ENCODE measurements at places on chromosomes 4 and X. TPM values are rescaled to one million over a fixed set of nuclear protein-coding genes. Genes with fewer than 3 reads are reported as not detected.

The GCNA gene
- total RNA-seq: 5.3 TPM

The CT55 gene
- not detected for total RNA-seq

The OTUD6A gene
- total RNA-seq: not detected

GRCh38 chr4:142535009-142535408 is 311.1 kb downstream of the INPP4B start:
- DNase-seq: no peak

DNA sequence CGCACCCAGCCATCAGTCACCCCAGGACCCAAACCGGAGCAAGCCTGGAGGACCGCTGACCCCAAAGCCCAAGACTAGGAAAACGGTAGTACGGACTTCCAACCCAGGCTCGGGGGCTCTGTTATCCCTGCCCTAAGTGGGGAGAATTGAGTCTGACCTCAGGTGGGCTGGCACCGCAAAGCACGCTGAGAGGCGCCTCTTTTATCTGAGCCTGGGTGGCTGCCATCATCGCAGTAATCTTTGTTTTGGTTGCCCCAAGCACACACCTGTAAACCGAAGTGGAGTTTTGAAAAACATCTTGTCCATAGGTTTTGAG is 894 bp upstream of the SH3RF1 start:
- DNase-seq: no peak

DNA sequence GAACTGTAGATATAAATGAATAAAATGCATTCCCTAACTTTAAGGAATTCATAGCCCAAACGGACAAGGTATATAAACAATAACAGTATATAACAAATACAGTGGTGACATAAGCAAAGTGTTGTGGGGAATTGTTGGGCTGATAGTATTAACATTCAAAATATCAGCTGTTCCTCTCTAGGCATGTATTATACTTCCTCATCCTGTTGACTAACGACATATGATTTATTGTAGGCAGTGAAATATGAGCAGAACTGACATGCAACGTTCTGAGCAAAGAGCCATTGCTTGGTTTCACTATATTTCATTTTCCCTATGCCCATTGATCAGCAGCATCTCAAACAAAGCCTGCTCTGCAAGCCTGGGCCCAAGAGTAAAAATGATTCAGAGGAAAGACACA is 143.9 kb downstream of the PTCHD1 start:
- peak; percentile 7 for DNase-seq

DNA sequence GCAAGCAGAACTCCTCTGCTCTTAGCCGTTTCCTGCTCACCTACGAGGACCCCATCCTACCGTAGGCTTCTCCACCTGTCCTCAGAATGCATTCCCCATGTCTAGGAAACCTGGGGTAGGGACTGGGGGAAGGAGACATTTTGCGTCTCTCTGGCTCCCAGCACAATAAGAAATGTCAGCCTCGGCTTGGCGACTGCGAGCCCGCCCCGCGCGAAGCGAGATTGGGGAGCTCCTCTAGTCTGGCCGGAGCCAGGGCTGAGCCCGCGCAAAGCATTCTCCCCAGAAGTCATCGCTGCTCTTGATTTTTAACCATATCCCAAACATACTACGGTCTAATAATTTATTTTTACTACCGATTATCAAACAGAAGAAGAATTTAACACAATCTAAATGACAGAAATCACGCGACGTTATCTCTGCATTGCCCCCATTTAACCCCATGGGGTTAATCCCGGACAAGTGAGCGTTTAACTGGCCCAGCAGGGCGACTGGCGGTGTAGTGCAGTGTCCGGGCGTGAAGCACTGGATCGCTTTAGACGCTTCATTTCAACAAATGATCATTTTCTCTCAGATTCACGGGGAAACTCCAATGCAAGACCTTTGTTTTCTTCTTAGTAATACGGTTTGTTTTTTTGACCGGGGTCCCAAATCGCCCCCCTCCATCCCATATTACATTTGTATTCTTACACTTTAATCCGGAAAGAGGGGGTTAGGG is 8.0 kb upstream of the PITX2 start:
- no peak for DNase-seq

- DNase-seq: no peak
These were observed 59.3 kb upstream of the UCP1 start for GRCh38 chr4:140628016-140628415.

The SLITRK4 gene
- 95.2 TPM for total RNA-seq

GRCh38 chr4:159685340-159686092 is 582.6 kb downstream of the RAPGEF2 start:
- no peak for DNase-seq

DNA sequence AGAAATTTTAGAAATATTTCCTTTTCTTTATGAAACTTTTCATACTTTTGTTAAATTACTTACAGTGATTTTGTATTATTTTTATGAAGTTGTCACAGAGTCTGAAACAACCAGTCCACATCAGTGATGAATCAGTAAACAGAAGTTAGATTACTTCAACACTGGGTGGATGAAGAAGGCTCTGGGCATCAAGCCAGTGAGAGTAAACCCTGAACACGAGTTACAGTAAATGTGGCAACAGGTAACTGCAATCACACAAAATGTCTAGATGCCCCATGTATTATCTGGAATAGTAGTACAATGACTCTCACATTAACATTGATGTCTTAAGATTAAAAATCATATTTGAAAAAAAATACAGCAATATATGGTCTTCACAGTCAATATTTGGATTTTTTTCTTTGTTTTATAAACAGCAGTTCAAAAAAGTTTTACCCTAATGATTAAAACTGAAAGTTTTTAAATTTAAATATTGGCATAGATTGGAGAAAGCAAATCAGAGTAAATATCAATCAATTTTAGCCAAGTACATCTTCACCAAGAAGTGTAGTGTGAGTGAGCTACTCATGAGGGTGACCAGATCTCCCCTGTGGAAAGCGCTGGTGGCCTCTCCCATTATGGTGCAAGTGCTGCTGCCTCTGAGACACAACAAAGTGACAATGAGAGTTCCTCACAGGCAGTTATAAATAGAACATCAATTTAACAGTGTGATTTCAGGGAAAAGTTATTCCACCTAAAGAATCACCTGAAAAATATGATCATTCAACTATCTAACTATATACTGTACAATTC is 63.2 kb upstream of the UGT2B7 start:
- DNase-seq: no peak

The GAGE12J gene
- not detected for total RNA-seq

- no peak for DNase-seq
These were observed 124.3 kb upstream of the AADAT start for GRCh38 chr4:170214101-170214500.

The SLC16A2 gene
- 1.2 TPM for total RNA-seq

- no peak for DNase-seq
These were observed 404.6 kb upstream of the FAT1 start for GRCh38 chr4:187128222-187128621.

DNA sequence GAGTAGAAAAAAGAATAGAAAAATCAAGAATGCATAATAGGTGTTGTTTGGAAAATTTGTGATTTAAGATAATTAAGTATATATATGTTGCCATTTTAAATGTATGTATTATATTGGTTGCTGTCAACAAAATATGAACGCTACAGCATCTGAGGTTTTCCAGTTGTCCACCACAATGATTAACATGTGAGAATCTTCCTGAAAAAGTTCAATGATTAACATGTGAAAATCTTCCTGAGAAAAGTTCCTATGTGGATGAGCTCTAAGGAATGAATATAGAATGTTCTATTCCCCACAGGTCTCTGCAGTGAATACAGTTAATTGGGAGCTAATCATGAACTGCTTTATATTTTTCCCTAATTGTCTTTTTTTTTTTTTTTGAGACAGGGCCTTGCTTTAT is 214.7 kb downstream of the CBR4 start:
- no peak for DNase-seq

DNA sequence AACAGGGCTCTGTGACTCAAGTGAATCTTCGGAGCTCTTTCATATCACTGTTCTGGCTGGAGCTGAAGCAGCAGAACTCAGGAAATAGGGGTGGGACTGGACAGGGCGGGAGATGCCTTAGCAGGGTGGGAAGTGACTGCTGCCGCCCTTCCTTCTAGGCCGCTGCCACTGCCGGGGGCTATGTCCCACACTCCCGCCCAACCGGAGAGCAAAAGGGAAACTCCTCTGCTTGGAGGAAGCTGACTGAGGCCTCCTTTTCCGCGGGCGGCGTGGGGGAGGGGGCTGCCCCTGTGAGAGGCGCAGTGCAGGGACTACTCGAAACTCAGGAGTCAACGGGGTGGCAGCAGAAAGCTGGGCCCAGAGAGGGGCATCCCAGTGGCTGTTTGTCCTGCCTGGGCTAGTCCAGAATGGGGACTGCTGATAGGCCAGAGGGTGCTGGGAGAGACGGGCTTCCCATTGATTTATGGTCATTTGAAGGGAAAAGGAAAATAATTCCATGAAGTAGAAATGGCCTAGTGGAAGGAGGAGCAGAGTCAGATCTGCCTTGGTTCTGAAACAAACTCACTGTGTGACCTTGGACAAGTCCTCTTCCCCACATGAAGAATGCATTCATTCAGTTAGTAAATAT is 36.9 kb downstream of the STARD8 start:
- DNase-seq: no peak

The RBM41 gene
- 20.7 TPM for total RNA-seq

DNA sequence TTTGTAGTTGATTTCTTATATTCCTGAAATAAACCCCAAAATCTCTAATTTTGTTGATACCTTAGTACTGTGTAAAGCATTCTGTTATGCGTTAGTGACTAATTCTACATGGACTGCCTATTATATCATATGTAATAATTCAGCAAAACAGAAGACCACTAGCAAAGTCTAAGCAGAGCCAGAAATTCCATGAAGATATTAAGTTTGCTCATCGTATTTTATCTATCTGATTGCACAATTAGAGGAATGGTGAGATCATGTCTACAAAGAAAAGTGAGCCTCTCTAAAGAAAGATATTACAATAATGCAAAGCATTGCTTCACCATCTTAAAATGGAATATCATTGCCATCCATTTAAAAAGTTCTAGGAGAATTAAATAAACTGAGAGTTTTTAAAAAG is 374.6 kb upstream of the SLC7A11 start:
- no peak for DNase-seq

The CLDN22 gene
- total RNA-seq: not detected

GRCh38 chr4:94470132-94470531 is 18.4 kb downstream of the PDLIM5 start:
- DNase-seq: no peak

GRCh38 chr4:184263910-184264732 is 46.4 kb upstream of the ENPP6 start:
- peak; percentile 90 for DNase-seq

The GABRG1 gene
- total RNA-seq: 0.92 TPM

The UPF3B gene
- 11.6 TPM for total RNA-seq

DNA sequence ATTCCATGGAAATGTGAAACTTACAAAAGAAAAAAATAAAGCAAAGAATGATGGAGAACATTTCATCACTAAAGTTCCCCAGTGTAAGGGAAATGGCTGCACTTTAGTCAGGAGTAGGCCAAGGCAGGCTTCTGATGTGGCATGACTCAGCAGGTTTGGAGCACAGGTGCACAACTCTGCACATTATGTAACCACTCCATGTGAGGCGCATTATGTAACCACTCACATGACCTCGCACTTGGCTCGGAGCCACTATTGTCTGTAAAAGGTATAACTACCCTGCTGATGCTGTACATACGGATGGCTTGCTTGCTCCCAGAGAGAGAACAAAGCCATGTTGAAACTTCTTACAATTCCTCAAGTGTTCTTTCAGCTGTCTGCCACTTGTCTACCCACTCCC is 727.6 kb downstream of the TRAM1L1 start:
- no peak for DNase-seq

- no peak for DNase-seq
These were observed 69.5 kb downstream of the ACOX3 start for GRCh38 chr4:8370835-8371595.

- DNase-seq: no peak
These were observed 63.7 kb downstream of the MSX1 start for GRCh38 chr4:4923201-4923600.

GRCh38 chrX:137052643-137053235 is 18.9 kb upstream of the GPR101 start:
- DNase-seq: no peak

- DNase-seq: no peak
These were observed 96.3 kb downstream of the TMA16 start for GRCh38 chr4:163590619-163591264.

GRCh38 chr4:140297221-140297570 is 76.2 kb upstream of the SCOC start:
- DNase-seq: no peak

DNA sequence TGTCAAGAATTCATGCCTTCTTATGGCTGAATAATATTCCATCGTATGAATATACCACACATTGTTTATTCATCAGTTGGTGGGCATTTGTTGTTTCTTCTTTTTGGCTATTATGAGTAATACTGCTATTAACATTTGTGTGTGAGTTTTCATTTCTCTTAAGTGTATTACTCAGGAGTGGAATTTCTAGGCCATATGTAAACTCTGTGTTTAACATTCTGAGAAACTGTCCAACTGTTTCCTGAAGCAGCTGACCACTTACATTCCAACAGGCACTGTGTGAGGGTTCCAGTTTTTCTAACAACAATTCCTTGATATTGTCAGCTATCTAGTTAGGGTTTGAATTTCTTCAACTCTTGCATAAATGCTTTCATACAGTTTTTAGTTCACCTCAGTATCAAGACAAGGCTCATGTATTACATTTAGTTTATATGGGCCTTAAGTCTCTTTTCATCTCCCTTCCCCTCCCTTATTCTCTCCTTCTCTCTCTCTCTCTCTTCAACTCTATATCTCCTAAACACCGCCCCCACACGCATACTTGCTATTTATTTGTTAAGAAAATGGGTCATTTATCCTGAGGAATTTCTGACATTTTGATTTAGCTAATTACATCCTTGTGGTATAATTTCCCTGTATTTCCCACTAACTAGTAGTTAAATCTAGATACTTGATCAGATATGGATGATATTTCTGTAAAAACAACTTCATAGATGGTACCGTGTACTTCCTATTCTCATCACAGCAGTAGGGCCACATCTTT is 77.4 kb downstream of the WDR19 start:
- DNase-seq: peak; percentile 52

DNA sequence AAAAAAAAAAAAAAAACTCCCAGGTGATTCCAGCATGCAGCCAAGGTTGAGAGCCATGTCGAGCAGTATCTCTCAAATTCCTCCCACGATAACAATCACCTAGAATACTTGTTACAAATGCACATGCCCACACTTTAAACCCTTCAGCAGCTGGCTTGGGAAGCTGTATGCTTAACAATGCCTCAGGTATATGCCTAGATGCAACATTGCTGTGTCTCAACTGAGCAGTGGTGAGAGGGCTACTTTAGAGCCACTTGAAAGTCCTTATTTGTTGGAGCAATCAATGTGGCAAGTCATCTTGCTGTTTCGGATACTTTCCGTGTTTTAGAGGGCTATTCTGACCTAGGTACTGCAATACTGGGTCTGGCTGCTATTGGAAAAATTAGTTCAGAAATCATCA is 487.4 kb downstream of the INPP4B start:
- DNase-seq: no peak
